ENCODE measurements at places on chromosomes 4 and X.
A peak's percentile ranks its signal among the peaks of the same experiment; 100 is the strongest.

DNA sequence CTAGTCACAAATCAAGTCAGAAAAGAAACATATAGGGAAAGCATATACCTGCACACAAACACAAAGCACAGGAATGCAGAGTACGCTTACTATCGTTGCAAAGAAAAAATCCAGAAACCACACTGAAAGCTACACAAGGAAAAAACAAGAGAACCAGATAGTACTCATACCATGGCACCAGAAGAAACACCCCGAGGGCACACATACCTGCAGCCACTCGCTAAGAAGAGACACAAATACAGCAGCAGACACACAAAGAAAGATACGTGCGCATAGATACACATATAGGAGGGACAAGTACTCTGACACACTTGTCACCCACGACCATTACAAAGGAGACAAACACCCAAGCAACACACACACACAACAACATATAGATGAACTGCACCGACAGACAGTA lies 1.4 kb upstream of the SLC38A5 start:
- no peak for DNase-seq

- peak; percentile 27 for DNase-seq
These were observed 841 bp downstream of the ACOT9 start for GRCh38 chrX:23742174-23742696.

DNA sequence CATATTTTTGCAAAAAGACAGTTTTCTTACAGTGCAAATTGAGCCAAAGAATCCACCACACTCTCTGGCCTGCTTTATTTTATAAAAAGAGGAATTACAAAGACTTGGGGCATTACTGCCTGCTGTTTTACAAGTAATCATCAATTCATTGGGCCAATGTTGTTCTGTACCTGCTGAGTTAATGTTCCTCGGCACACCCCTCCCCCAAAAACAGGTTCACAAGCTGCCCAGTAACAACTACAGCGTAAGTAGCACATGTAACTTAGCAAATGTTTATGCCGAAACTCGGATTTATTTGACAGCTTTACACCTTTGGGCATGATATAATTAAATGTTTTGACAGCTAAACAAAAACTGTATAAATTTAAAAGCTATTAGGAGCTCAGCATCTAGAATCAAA lies 214.6 kb upstream of the MAB21L2 start:
- no peak for DNase-seq

DNA sequence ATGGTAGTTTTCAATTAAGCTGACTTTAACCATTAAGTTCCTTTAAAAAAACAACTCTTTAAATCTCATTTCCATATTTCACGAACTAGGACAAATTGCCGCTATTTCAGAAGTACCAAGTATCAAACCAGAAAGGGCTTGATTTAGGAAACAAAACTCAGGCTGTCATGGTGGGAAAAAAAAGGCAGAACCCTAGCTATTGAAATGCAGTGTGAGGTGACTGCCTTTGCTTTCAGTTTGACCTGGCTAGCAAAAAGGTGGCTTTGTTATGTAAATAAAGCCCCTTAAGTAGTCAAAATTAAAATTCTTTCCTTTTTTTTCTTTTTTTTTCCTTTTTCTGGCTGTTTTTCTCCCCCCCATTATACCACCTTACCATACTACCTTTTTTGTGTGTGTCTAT lies 40.6 kb upstream of the CYP2U1 start:
- no peak for DNase-seq

DNA sequence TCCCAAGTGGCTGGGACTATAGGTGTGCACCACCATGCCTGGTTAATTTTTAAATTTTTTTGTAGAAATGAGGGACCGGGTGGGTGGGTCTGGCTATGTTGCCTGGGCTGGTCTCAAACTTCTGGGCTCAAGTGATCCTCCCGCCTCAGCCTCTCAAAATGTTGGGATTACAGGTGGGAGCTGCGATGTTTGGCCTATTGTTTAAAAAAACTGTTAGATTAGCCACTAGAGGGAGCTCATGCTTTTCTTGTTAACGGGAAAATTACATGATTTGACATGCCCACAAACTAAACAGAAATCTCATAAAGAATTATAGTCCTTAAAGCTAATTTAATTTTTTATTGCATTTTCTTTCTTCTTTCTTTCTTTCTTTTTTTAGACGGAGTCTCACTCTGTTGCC lies 5.0 kb upstream of the SDAD1 start:
- peak; percentile 65 for DNase-seq

DNA sequence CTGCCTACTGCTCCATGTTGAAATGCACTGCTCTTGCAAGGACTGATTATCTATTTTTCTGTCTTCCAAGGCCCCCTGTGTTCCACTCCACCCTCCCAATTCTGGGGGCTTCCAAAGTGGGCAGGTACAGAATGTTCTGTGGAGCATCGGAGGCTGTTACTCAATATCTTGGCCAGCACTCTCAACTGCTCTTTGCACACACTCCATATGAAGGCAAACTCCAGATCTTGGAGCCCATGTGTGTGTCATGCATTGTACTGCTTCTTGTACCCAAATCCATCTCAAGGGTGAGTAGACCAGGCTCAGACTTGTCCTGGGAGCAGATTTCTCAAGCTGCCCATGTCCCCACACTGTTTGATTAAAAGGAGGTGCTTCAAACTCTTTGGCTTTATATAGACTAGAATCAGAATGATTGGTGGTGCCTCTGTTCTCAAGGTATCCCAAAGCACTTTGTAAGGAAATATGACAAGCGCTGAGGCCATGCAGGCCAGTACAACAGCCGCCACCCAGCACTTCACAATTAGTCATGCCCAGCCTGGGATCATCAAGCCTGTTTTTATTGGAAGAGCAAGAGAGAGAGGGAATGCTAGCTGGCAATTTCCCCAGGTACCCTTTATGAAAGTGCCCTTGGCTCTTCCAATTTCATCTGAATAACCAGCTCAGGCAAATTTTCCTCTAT lies 44.3 kb downstream of the AR start:
- DNase-seq, result peak; percentile 0

DNA sequence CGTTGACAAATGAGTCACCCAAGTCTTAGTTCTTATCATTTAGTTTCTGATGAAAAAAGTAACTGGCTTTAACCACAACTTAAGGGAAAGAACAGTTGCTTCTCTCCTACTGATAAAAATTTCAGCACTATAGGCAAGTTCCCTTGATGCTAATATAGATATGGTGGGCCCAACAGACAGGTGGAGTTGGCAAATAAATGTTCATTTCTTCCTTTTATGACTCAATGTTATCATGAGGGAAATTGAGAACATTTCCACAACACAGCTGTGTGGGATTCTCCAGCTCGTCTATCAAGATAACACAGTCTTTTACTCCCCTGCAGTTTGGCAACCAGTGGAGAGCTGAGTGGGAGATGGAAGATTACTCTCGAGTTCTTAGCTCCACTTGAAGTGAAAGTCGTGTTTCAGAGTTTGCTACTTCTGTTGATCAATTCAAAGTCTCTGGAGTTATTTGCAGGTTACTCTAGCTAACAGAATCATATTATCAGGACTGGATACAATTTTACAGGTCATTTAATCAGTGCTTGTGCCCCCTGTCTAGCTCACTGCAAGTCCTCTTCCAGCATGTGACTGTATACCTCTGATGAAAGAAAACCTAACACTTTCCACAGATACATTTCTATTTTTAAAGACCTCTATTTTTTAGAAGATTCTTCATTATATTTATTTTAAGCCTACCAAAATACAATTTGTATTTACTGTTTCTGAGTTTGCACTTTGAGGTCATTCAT lies 270.6 kb upstream of the GK2 start:
- DNase-seq, result no peak

DNA sequence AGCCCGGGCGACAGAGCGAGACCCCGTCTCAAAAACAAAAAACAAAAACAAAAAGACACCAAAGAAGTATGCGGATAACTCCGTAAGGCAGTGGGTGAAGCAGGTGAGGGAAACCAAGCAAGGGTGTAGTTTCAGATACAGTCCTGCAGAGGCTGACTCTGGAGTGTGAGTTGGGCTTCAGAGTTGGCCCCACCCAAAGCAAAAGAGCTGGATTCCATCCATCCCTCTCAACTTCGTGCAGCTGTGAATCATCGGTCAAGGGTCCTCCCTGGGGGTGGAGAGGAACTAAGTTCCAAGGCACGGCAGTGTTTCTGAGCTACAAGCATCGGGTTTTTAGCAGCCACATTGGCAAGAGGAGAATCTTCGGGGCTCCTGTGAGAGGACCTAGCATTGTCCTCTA lies 43.9 kb upstream of the FAM9A start:
- DNase-seq, result no peak

DNA sequence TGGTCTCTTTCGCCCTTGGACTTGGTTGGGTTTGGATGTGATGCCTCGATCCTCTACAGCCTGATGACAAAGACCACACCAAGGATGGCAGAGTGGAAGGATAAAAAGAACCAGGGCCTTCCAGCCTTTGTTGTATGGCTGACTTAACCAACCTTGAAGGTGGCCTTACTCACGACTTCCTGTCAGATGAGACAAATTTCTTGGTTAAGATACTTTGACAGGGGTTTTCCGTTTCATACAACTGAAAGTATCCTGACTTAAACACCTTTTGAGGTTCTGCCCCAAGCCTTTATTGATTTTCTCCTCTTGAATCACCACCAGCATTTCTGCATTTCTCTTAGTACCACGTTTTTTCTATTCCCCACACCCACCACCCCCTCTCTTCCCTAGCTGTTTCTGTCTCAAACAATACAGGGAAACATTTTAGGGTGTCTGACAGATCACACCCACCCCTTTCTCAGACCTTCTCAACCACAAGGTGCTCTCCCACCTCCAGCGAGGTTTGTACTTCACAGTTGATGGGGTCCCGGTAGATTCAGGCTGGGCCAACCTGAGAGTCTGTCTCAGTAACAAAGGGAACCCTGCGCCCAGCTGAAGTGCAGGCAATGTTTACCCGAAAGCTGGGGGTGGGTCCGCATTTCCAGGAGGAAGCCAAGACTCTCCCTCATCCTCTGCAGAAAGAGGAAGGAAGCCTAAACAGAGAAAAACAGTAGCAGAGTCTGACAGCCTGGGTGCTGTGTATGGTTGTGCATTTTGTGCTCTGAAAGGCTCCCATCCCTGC lies 5.0 kb upstream of the TSPAN5 start:
- DNase-seq, result no peak

DNA sequence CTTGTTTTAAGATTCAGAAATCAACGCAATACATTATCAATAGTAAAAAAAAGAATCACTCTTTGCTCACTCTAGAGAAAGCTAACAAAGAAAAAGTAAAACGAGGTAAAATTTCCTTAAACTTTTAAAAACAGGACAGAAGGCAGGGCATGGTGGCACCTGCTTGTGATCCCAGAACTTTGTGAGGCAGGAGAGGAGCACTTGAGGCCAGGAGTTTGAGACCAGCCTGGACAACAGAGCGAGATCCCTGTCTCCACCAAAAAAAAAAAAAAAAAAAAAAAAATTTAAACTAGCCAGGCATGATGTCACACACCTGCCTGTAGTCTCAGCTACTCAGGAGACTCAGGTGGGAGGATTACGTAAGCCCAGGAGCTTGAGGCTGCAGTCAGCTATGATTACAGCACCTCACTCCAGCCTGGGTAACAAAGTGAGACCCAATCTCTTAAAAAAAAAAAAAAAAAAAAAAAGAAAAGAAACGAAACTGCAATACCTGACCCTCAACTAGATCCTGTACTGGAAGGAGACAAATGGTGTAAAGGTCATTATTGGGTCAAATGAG lies 3.5 kb downstream of the CCNI start:
- DNase-seq, result peak; percentile 67

GRCh38 chr4:54588404-54588803 lies 69.4 kb upstream of the KIT start:
- no peak for DNase-seq

GRCh38 chrX:39709364-39709763 lies 388.4 kb downstream of the BCOR start:
- DNase-seq, result no peak

DNA sequence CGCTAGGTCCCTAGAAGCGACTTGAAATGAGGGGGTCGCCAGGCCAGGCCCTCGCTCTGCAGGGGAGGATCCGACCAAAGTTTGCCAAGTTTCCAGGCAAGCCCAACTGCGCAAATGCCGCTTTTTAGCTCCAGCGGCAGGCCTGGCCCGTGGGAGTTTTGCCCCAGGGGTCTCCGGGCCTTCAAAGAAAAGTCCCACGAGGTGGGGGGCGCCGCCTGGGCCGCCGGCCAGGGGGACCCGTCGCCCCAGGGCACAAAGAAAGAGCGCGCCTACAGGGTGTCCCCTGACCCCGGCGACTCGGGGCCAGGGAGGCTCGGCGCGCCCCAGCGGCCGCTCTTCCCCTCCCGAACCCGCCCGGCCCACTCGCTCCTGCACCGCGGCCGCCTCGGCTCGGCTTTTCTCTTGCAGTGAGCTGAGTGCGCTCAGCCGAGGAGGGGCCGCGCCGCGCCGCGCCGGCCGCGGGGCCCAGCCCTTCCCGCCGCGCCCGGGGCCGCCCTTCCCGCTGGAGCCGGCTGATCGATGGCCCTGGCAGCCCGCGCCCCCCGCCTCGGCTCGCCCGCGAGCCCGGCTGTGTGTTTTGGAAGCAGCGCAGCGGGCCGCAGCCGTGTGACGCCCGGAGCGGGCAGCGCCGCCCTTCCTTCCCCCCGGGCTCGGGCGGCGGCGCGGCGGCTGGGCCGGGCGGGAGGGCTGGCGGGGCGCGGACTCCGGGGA lies 754 bp upstream of the KLF3 start:
- peak; percentile 47 for DNase-seq

DNA sequence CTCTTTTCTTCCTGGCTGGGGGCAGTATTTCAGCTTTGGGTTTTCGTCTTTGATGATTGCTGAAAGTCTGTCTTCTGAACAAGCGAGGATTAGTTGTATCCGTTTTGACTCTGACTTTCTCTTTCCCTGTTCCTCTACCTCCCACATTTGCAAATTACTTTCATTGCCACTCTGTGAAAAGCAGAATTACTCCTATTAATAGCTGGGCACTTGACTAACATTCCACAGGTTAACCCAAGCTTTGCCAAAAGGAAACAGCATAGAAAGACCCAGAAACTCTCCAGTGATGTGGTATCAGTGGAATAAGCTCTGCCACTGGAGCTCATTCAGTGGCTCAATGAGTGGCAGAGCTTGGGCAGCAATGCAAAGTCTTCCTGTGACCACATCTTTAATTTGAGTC lies 238.9 kb downstream of the PALLD start:
- no peak for DNase-seq

DNA sequence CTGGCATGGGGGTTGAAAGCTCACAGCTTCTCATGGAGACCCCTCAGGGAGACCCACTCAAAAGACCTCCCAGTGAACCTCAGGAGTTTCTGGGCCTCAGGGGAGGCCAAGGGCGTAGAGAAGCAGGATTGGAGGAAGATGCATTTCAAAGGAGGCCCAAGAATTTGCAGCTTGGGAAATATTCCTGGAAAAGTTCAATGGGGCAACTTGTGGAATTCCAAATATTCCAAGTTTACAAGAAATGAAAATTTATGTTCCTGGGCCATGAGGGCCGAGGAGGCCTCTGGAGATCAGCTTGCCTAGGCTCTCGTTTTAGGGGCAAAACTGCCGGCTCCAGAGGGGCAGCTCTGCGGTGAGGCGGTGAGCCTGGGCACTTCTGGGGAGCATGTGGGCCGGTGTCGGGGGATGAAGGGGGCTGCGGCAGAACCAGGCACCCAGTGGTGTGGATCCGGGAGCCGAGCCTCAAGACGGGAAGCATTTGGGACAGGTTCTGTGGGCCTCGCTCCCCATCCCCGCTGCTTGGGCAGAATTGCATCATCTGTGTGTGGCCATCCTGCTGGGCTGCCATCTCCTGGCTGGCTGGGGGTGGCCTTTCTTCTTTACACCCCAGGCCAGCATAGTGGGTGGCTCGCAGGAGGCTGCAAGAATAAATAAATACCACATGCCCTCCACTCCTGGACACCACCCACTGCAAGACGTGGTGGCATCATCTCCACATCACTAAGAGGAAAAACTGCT lies 54.6 kb upstream of the GPR78 start:
- DNase-seq, result no peak

GRCh38 chr4:181807771-181808170 lies 435.4 kb upstream of the TENM3 start:
- DNase-seq, result no peak

All from G401 (cell line).